T-helper 17 cell (primary cell): ENCODE measurements at places on chromosomes 6 and 20. TPM values are rescaled to one million over a fixed set of nuclear protein-coding genes. Genes with fewer than 3 reads are reported as not detected.

The PCK1 gene
- total RNA-seq: not detected

The FAM162B gene
- total RNA-seq: not detected

- H3K4me1 ChIP-seq: no peaks in the 10 kb centered on the region
- DNase-seq: no peak
- no peak overlapping the region for H3K4me3 ChIP-seq
- peaks cover 47% of the 10 kb centered on the region for H3K27me3 ChIP-seq
- no peak overlapping the region for H3K27ac ChIP-seq
Measured at GRCh38 chr6:5936140-5936539, 70.6 kb downstream of the NRN1 start.

GRCh38 chr20:10609276-10609675, 64.5 kb downstream of the JAG1 start:
- H3K27ac ChIP-seq: no peak overlapping the region
- no peak for DNase-seq
- H3K4me3 ChIP-seq: no peak overlapping the region
- no peaks in the 10 kb centered on the region for H3K27me3 ChIP-seq
- peaks cover 2% of the 10 kb centered on the region for H3K36me3 ChIP-seq
- no peaks in the 10 kb centered on the region for H3K4me1 ChIP-seq

DNA sequence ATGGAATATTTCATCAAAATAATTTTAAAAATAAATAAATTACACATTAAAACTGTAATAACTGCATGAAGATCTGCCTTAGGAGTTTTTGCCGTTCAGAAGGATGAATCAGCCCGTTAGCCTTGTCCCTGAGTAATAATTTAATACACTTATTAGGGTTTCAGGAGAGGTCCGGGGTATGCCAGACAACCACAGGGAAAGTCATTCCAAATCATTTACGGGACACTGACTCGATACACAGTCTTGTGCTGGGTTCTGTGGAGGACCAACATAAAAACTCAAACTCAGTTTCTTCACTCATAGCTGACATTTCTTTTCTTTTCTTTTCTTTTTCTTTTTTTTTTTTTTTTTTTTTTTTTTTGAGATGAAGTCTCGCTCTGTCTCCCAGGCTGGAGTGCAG, 735 bp upstream of the LY6G6F start:
- no peak overlapping the region for H3K4me3 ChIP-seq
- peaks cover 7% of the 10 kb centered on the region for H3K36me3 ChIP-seq
- H3K4me1 ChIP-seq: peaks cover 24% of the 10 kb centered on the region
- DNase-seq: no peak
- H3K27ac ChIP-seq: no peak overlapping the region

- peaks cover 5% of the 10 kb centered on the region for H3K4me1 ChIP-seq
- H3K4me3 ChIP-seq: no peak overlapping the region
- peaks cover 47% of the 10 kb centered on the region for H3K27me3 ChIP-seq
- peaks cover 3% of the 10 kb centered on the region for H3K36me3 ChIP-seq
Measured at GRCh38 chr20:23097636-23098580, 11.8 kb upstream of the CD93 start.
